NCI-H1436 treated with DMSO at 0.1 percent for 48 hours (cell line): ENCODE measurements at places on chromosomes 11 and 22.

DNA sequence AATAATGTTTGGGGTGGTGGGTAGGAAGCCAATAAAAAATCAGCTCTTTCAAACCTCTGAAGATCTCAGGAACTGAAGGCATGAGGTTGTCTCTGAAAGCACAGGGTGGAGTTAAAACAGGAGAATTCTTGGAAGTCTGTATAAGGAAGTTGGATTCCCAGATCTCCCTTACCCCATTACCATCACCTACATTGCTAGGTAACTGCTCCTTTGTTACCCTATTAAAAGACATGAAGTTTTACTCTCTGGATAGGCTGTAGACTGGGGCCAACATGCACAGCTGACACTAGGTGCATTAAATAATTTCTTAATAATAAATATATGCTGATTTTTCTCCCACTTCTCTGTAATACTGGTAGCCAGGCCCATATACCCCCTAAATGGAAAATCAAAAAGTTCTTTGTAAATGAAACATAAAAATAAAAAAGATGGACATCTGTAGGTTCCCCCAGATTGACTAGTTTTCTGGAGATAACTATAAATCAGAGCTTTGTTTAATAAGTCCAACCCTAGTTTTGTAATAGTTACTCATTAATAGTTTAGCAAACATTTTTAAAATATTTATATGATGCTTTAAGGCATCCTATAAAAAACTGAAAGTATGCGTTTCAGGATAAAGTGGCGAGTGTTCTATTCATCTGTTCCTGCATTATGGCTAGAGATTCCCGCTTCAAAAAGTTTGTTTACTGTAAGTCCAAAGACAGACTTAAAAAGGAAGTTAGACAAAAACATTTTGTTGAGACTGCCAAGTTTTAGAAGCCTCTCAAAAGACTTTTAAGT, 63.8 kb downstream of the KIF18A start:
- DNase-seq: no peak

- DNase-seq: no peak
Observed at GRCh38 chr11:112541140-112542046, 280.7 kb upstream of the PLET1 start.

GRCh38 chr11:17145972-17146371, 61.8 kb downstream of the PIK3C2A start:
- no peak for DNase-seq

DNA sequence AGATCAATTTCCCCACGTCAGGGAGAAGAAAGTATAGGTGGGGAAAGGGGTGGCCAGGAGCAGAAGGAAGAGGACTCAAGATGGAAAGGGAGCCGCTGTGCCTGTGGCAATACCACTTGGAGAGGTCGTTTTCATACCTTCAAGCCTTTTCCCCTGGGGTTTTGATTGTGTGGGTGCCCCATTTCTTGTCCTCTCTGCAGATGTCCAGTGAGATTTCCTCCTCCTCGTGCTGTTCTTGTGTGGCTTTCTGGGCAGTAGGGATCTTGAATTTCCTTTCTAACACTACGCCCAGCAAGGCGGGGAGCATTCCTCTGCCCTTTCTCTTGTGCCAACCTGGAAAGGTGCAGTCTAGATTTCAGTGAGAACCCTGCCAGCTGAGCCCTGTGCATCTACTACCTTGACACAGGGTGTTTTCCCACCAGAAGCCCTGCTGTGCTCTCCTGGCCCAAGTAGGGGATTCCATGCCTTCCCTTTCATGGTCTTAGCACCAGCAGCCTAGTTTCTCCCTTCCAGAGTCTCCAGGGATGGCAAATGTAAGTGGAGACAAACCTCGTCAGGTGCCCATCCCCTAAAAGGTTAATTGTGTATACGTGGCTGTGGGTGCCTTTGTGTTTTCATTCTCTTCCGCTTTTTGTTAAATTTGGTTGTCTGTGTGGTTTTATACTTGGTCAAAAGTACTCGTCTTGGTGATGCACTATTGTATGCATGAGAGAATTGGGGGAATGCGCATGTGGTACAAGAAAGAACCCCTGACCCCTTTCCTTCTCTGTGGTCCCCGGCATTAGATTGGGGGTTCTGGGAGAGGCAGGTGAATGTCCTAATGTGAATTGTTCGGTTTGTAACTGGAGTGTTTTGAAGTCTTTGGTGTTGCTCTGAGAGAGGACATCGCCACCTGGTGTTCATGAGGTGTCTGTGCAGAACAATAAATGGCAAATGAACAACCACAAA, 71.4 kb upstream of the MPEG1 start:
- peak; percentile 6 for DNase-seq

- DNase-seq: no peak
Observed at GRCh38 chr11:68993546-68993945, 12.8 kb upstream of the MRGPRD start.

- DNase-seq: no peak
Observed at GRCh38 chr11:91840640-91841240, 383.9 kb upstream of the FAT3 start.

DNA sequence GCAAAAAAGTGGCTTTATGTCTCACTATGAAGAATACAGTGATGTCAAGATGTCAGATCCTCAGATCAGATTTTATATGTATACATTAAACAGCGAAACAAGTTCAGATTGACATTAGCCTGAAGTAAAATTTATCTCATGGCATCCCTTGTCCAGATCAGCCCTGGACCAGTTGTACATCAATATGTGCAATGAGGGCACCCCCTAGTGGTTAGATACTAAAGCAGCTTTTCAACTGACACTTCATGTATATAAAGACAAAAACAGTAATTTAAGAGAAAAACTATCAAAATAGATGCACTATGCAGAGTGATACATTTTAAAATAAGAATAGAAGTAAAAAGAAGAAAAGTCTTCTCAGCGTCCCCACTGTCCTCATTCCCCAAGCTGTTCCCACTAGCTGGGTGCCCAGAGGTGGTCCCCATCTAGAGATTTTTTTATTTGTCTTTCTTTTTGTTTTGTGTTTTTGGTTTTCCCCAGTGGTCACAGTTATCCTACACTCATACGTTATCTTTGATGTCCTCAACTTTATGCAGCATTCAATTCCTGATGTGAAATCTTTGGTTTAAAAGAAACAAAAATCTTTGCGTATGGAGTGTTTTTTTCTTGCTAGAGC, 2193.4 kb upstream of the RAG2 start:
- no peak for DNase-seq

DNA sequence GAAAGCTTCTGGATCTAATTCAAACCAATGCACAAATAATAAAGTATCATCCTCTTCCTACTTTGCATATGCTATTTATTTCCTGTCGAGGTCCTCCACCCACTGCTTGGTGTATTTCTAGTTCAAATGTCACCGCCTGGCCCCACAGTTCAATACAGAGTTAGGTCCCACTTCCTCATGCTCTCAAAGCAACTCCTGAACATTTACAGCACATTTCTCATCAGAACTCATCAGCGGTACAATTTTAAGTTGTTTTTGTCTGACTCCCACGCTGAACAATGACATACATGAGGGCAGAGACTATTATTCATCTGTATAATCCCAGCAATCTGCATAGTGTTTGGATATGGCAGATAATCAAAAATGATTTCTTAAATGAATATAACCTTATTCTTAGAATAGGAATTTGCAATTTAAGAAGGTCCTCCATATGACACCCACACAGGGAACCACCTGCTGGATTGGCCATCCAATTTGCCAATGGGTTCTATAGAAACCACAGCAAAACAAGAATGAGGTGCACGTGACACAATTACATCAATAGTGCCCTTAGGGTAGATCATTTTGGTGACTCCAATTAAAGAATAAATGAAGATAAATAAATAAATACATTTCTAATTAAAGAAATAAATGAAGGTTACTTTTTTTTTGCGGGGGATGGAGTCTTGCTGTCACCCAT, 54.2 kb downstream of the SLC25A17 start:
- no peak for DNase-seq

DNA sequence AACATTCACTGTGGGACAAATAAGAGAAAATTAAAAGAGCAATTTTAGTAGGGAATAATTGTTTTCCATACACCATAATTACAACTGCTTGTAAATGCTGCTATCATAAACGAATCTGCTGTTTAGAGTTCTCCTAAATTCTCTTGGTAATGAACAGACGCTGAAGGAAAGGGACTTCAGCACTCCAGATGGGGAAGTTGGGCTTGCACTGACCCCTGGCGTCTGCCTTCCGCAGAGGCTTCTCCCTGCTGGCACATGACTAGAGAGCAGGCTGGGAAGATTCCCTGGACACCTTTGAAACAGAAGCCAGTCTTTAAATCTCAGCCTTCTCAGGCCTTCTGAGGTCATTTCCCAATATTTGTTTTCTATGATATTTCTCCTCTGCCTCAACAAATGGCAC, 84.1 kb downstream of the NXPE2 start:
- DNase-seq: no peak

DNA sequence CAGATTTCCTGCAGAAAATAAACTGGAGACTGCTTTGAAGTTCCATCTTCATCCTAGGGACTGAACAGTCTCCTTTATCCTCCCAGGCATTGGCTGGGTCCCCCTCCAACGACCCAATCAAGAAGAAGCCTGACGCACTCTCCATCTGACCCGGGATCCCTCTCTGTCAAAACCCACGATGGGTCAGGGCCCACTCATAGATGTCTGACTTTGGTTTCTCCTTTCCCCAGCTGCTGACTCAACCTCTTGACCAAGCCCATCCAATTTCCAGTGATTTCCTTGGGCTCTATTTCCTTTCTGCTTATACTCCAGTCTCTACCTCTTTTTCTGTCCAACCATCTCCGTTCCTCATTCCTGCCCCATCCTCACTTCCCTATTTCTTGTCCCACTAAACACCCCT, 189.7 kb downstream of the MIAT start:
- DNase-seq: no peak

DNA sequence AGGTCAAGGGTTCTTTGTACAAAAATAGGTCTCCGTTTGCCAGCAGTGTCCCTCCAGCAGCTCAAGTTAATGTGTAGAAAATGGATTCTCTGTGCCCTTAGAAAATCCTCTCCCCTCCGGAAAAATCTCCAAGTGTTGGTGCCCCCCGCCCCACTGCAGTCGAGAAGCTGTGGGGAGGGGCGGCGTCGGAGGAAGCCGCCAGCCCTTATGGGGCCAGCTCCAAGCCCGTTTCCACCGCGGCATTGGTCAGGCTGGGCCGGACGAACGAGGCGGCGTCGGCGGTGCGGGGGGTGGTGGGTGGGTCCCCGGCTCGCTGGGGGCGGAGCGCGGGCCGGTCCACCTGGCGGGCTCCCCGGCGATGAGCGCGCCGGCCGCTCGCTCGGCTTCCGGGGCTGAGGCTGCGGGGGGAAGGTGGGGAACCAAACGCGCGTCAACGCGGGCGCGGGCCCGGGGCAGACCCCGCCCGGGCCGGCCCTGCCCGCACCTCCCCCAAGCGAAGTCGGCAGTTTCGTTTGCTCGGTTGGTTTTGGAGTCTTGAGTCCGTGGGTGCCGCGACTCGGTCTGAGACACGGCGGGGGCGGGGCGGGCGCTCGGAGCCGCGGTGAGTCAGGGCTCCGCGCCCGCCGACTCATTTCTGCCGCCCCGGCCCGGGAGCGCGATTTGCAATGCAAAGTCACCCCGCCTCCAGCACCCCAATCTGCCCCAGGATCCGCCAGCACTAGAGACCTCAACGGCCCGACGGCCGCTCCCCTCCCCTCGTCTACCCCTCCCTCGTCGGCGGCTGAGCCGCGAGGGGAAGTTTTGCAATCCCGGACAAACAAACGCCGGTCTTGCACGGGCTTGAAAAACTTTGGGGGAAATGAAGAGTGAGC, 1.4 kb downstream of the ASCL2 start:
- DNase-seq: no peak

- no peak for DNase-seq
Observed at GRCh38 chr11:124470561-124471227, 25.2 kb upstream of the OR8B8 start.

GRCh38 chr11:56783448-56784041, 35.0 kb upstream of the OR9G4 start:
- DNase-seq: no peak

- no peak for DNase-seq
Observed at GRCh38 chr22:39567135-39567946, 3.2 kb upstream of the CACNA1I start.

DNA sequence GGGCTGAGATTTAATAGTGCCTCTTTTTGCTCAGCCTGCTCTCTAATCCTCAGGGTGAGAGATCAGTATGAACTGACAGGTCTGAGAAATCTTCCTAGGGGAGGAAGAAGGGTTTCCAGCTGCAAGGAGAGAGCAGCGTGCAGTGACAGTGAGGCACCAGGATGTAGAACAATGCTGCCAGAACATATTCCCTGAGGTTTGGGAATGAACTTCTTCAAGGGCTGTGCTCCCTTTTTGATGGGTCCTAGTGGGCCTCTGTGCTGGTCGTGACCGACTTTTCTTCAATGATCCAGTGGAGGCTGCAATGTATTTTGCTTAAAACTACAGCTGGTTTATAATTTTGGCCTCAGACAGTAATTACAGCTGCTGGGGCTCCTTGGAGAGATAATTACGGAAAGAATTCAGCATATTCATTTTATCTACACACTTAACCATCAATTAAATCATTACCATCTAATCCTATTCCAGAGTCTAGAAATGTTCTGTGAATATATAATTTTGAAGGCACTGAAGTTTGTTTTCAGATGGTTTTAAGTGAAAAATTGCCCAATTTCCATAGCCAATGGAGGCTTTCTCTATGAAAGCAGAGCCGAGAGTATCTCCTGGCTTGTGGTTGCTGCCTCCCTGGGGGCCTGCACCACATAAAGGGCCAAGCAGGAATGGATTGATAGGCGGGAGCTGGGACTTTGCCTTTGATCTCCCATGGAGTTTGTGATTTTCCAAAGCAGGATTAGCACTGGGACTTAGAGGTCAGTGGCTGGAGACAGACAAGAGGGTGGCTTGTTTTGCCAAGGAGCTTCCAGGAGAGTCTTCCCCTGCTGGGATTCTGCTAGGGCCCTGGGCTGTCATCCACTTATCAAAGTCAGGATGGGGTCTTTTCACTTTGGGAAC, 41.0 kb upstream of the OLFML1 start:
- no peak for DNase-seq

GRCh38 chr11:18750944-18751343, 25.0 kb upstream of the IGSF22 start:
- DNase-seq: no peak

- DNase-seq: no peak
Observed at GRCh38 chr11:1109918-1110705, 35.4 kb downstream of the MUC2 start.

DNA sequence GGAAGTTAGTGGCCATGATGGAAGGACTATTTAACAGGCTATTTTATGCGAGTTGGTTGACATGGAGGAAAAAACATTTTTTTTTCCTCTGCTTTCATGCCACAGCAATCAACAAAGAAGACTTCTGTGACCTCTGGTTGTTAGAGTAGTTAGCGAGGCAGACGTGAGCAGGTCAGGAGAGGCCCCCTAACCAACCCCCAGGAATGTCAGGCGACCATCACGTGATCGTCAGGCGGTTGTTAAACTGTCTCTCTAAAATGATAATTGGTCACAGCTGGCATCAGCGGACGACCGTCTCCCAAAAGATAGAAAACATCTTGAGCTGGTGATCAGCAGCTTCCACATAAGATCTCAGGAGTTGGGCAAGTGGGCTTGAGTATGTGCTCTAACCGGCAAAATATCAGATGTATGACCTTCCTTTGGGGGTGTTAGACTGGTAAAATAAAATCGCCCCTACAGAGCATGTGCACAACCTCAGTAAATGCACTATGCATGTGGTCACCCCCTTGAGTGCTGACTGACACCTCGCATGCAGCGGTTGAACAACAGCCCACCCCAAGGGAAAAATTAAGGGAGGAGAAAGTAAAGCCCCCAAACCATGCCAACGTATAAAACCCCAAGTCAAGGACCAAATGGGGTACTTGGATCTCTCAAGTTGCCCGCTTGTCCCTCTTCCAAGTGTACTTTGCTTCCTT, 20.9 kb upstream of the NARS2 start:
- no peak for DNase-seq
